Activated CD4-positive, CD25-positive, alpha-beta regulatory T cell treated with anti-CD3 and anti-CD28 coated beads, Interleukin-2, amount 50 U/mL, for 16 hours (primary cell): ENCODE measurements at places on chromosomes 4 and X.

DNA sequence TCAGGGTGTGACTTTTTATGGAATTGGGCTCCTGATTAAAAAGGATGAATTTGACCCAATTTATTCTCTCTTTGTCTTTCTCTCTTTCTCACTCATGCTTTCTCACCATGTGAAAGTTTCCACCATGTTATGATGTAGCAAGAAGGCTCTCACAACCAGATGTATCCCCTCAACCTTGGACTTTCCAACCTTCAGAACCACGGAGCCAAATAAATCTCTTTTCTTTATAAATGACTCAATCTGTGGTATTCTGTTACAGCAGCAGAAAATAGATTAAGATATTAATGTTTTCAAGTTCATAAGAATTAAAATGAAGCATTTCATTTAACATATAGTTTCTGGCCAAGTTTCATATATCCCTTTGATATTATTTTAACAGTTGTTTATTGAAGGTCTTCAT, 698.5 kb downstream of the TRAM1L1 start:
- no peak for DNase-seq

GRCh38 chr4:6768539-6768905, 14.0 kb upstream of the KIAA0232 start:
- DNase-seq: no peak

GRCh38 chr4:48195853-48196252, 61.8 kb upstream of the TXK start:
- no peak for DNase-seq

DNA sequence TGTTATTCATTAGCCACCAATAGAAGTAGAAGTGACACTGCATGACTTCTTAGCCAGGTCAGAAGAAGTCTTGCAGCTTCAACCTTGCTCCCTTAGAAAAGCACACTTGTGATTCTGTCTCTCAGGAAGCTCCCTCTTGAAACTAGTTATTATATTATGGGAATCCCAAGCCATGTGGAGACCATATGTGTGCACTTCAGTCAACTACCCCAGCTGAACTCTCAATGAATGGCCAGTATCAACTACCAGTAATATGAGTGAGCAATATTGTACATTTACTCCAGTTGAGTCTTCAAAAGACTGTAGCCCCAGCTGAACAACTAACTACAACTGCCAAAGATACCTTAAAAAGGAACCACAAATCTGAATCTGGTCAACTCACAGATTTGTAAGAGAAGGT, 77.1 kb upstream of the GABRA3 start:
- no peak for DNase-seq

- DNase-seq: no peak
Observed at GRCh38 chr4:80990851-80991250, 39.7 kb upstream of the BMP3 start.

- no peak for DNase-seq
Observed at GRCh38 chr4:177271091-177271490, 38.6 kb upstream of the NEIL3 start.

DNA sequence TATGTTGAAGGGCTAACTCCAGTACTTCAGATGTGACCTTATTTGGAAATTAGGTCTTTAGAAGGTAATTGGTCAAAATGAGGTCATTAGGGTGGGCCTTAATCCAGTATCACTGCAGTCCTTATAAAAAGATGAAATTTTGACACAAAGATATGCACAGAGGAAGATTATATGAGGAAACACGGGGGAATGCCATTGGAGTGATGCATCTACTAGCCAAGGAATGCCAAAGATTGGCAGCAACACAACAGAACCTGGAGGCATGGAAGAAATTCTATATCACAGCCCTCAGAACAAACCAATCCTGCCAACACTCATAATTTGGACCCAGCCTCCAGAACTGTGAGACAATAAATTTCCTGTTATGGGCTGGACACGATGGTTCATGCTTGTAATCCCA, 17.6 kb downstream of the TRIM61 start:
- no peak for DNase-seq

- DNase-seq: no peak
Observed at GRCh38 chr4:126715681-126716080, 917.1 kb upstream of the INTU start.

- no peak for DNase-seq
Observed at GRCh38 chr4:10741961-10742699, 57.6 kb upstream of the CLNK start.

DNA sequence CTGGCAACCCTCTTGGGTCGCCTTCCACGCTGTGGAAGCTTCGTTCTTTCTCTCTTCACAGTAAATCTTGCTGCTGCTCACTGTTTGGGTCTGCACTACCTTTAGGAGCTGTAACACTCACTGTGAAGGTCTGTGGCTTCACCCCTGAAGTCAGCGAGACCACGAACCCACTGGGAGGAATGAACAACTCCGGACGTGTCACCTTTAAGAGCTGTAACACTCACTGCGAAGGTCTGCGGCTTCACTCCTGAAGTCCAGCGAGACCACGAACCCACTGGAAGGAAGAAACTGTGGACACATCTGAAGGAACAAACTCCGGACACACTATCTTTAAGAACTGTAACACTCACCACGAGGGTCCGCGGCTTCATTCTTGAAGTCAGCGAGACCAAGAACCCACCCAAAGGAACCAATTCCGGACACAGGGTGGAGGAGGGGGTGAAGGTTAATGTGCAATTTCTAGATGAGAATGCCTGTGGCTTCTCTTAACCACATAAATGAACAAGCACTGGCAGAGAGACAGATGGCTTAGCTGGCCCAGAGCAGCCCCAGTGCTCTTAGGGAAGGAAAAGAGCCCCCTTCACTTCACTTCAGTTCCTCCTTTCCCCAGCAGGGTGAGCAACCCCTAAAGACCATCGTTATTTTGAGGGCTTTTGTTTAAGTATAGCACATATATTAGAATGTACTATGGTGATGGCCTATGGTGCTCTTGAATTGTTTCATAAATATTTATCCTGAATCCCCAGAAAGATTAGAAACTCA, 73.0 kb downstream of the LUZP4 start:
- no peak for DNase-seq
